ENCODE measurements at places on chromosomes 7 and 10. TPM values are rescaled to one million over a fixed set of nuclear protein-coding genes. Genes with fewer than 3 reads are reported as not detected.

The OR2A42 gene
- not detected for total RNA-seq

GRCh38 chr7:36684954-36685353 is 39.3 kb downstream of the AOAH start:
- no peak for DNase-seq

DNA sequence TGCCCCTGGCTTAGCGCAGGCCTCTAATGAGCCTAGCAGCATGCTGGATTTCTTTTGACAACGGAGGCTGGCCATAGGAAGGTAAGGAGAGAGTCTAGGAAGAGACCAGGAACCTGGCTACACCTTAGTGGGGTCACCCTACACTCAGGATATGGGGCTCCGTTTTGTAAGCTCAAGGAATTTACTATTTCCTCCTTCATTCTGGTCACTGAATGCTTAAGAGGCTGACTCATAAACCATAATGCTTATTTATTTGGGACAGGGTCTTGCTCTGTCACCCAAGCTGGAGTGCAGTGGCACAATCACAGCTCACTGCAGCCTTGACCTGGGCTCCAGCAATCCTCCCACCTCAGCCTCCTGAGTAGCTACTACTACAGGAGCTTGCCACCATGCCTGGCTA is 38.4 kb downstream of the CARD11 start:
- DNase-seq, result no peak

- DNase-seq, result no peak
Measured at GRCh38 chr7:103937680-103938079, 51.8 kb downstream of the RELN start.

GRCh38 chr7:32092346-32092745 is 22.1 kb upstream of the PDE1C start:
- no peak for DNase-seq

Measured in NCI-H460 (cell line).